Right forelimb (tissue), 1 donor: ENCODE measurements at places on chromosomes 7 and 10.

DNA sequence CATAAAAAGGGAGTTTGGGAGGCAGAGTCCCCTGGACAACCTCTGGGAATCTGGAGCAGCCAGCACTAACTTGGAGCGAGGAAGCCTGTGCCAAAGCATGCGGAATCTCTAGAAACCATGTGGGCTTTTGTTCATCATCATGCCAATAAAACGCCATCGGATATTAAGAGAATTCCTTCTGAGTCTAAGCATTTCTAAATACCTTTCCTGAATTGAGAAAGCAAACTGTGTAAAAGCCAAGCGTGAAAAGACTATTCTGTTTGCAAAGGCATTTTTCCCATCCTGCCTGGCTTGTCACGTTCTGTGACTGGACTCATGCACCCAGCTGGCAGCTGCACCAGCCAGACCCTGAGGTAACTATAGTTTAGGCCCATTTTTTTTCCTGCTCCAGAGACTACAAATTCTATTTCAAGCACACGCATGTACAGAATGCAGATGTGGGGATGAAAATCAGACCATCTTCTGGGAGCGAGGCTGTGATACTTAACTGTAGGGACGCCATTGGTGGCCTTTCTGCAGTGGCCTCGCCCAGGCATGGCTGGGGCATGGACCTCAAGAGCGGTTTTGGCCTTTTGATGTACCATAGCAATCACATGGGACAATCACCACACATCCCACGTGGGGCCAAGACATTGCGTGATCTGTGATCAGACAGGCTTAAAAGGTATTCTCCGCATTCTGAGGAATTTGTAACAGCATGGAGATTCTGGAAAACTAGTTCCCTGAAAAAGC lies 218.9 kb downstream of the KIAA1217 start:
- no peak for DNase-seq

- DNase-seq, result no peak
These were observed 40.7 kb downstream of the SGMS1 start for GRCh38 chr10:50582766-50583762.

GRCh38 chr10:49113741-49114141 lies 1.6 kb downstream of the VSTM4 start:
- no peak for DNase-seq

- no peak for DNase-seq
These were observed 71.6 kb upstream of the IMMP2L start for GRCh38 chr7:111633878-111634277.

GRCh38 chr7:6606866-6607583 lies 8.4 kb upstream of the ZNF853 start:
- no peak for DNase-seq

- DNase-seq, result no peak
These were observed 22.3 kb upstream of the SLC25A13 start for GRCh38 chr7:96344236-96344635.

DNA sequence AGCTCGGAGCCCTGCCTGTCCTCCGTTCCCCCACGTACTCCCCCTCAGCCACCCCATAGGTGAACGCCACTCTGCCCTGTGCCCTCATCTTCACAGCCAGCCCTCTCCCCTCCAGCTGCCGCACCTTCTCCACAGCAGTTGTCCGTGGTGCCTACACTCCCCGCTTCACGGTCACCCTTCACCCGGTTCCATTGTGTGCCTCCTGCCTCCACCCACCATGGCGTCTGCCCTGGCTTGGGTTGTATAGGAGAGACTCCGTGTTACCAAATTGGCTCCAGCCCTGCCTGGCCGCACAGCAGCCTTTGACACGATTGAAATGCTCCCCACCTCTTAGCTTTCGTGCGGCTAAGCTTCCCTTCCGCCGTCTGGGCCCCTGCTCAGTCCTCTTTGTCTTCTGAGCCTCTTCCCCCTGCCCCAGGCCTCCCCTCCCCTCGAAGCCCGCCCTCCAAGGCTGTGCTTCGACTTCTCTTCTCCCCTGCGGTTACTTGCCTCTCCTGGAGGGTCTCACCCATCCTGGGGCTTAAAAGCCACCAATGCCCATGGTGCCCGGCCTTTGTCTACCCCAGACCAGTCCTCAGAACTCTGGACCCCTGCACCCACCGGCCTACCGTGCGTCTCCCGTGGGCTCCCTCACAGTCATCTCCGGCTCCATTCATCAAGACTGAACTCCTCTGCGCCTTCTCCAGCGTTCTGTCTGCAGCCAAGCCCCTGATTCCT lies 18.5 kb upstream of the NODAL start:
- DNase-seq, result no peak

GRCh38 chr7:36862771-36863261 lies 138.5 kb upstream of the AOAH start:
- no peak for DNase-seq

DNA sequence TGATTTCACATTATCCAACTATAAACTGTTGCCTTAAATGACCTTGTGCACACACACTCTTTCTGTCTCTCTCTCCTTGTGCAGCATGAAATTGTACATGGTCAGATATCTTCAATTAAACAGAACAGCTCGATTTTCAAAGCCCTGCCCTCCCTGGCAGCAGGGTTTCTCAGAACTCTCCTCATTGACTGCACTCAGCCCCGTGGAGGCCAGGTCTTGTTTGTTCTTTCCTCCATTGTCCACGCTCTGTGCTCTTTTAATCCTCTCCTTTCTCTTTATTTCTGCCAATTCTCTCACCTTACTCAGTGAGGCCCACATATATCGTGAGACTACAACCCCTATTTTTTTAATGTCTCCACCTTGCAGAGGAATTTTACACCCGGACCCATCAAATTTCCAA lies 175.9 kb upstream of the STK17A start:
- no peak for DNase-seq

GRCh38 chr7:155795951-155796350 lies 16.3 kb downstream of the SHH start:
- DNase-seq, result no peak

DNA sequence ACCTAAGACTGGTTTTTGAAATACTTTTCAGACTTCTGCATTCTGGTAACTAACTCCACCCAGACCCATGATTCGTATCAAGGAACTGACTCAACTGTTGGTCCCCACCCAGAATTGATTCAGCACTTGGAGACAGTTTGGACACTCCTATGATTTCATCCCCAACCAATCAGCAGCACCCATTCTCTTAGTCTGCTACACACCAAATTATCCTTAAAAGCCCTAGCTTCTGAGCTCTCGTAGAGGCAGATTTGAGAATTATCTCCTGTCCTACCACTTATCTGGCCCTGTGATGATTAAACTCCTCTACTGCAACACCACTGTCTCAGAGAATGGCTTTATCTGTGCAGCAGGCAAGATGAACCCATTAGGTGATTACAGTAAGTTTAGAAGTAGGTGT lies 7.7 kb upstream of the GSTO1 start:
- DNase-seq, result no peak

DNA sequence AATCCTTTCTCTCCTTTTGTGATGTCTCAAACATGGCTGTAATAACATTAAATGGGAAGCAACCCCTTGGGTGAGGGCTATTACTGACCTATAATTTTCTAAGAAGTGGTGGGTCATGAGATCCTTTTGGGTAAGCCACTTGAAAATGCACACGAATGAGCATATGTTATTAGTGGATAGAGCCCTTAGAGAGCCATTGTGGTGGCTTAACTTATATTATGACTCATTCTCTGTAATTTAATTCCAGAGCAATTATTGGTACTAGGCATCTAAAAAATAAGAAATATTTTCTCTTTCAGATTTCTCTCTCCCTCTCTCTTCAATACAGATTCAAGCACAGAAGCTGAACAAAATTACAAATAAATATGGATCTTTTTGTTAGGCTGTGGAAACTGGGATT lies 1177.4 kb upstream of the PHF14 start:
- DNase-seq, result no peak

- DNase-seq, result no peak
These were observed 6.2 kb downstream of the GATA3 start for GRCh38 chr10:8060704-8061121.

DNA sequence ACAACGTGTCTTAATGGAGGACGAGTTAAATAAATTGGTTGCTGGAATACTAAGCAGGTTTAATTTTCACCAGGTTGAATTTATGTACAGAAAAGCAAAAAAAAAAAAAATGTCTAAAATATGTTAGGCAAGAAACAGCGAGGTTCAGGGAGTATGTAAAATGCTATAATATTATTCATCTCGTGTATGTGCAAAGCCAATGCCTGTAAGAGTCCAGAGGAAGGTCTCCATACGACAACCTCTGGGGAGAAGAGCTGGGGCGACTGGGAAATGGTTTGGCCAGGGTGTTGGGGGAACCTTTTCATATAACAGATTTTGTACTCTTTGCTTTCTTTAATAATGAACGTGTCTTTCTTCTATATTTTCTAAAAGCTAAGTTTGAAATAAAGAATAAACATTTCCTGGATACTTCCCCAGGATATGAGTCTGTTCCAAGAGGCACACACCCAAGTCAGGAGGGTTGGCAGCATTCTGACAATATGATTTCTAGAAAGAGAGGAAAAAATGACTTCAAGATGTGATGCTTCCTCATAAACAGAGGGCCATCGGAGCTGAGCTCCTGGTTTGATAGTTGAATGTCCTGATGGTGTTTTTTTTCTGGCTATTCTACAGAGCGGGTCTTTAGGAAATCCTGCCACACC lies 208.6 kb upstream of the MGMT start:
- DNase-seq, result peak; percentile 66
